ENCODE measurements at places on chromosomes 1 and 21. TPM values are rescaled to one million over a fixed set of nuclear protein-coding genes. Genes with fewer than 3 reads are reported as not detected.

DNA sequence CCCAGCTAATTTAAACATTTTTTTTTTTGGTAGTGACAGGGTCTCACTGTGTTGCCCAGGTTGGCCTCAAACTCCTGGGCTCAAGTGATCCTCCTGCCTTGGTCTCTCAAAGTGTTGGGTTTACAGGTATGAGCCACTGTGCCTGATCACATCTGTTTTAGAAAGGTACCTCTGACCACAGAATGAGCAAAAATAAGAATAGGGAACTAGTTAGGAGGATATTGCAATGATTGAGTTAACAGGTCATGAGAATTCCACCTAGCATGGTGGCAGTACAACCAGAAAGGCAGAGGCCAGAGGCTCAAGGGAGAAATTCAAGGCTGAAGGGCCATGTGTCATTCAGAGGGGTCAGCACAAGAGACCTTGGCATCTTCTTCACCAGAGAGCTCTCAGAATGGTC lies 49.6 kb downstream of the ELAPOR1 start:
- no peak overlapping the region for H3K4me3 ChIP-seq
- H3K27ac ChIP-seq = no peak overlapping the region
- peaks cover 15% of the 10 kb centered on the region for H3K4me1 ChIP-seq
- H3K27me3 ChIP-seq = no peaks in the 10 kb centered on the region

DNA sequence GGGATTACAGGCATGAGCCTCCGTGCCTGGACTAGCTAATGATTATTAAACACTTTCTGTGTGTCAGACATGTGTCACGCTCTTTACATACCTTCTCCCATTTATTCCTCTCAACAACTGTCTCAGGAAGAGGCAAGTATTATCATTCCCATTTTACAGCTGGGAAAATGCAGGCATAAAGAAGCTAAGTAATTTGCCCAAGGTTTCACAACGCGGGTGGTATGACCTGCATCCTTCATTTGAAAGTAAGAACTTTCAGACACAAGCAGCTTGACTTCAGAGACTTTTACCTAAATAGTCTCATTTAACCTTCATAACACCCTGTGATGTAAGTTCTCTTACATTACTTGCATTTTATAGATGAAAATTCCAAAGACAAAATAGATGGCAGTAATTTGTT lies 1.0 kb upstream of the ZSCAN20 start:
- peak overlapping the region; percentile 75 for H3K27ac ChIP-seq
- H3K27me3 ChIP-seq = no peaks in the 10 kb centered on the region
- no peak overlapping the region for H3K4me3 ChIP-seq
- no peaks in the 10 kb centered on the region for H3K36me3 ChIP-seq
- DNase-seq = no peak

- H3K36me3 ChIP-seq = no peaks in the 10 kb centered on the region
- no peak overlapping the region for H3K27ac ChIP-seq
- DNase-seq = no peak
- H3K27me3 ChIP-seq = peaks cover 72% of the 10 kb centered on the region
Measured at GRCh38 chr1:58573705-58574591, 3.1 kb downstream of the TACSTD2 start.

- DNase-seq = no peak
- no peak overlapping the region for H3K4me3 ChIP-seq
- H3K36me3 ChIP-seq = no peaks in the 10 kb centered on the region
- peaks cover 22% of the 10 kb centered on the region for H3K4me1 ChIP-seq
- H3K27me3 ChIP-seq = no peaks in the 10 kb centered on the region
Measured at GRCh38 chr1:13703558-13704490, 3.8 kb downstream of the PRDM2 start.

- no peak overlapping the region for H3K4me3 ChIP-seq
- no peaks in the 10 kb centered on the region for H3K36me3 ChIP-seq
- DNase-seq = no peak
Measured at GRCh38 chr1:184990204-184990603, 15.9 kb upstream of the NIBAN1 start.

GRCh38 chr1:5597991-5598823 lies 394.0 kb downstream of the NPHP4 start:
- no peaks in the 10 kb centered on the region for H3K36me3 ChIP-seq
- peaks cover 37% of the 10 kb centered on the region for H3K27me3 ChIP-seq
- H3K27ac ChIP-seq = no peak overlapping the region
- DNase-seq = peak; percentile 79
- H3K4me1 ChIP-seq = no peaks in the 10 kb centered on the region

GRCh38 chr21:26089730-26090129 lies 80.8 kb downstream of the APP start:
- no peaks in the 10 kb centered on the region for H3K36me3 ChIP-seq
- no peaks in the 10 kb centered on the region for H3K27me3 ChIP-seq
- H3K27ac ChIP-seq = no peak overlapping the region
- no peak overlapping the region for H3K4me3 ChIP-seq

GRCh38 chr1:1858382-1859086 lies 32.4 kb downstream of the GNB1 start:
- DNase-seq = peak; percentile 94
- H3K4me1 ChIP-seq = peaks cover 84% of the 10 kb centered on the region
- H3K27ac ChIP-seq = peak overlapping the region; percentile 68
- no peaks in the 10 kb centered on the region for H3K36me3 ChIP-seq

GRCh38 chr1:15219280-15220023 lies 27.6 kb upstream of the FHAD1 start:
- H3K27me3 ChIP-seq = no peaks in the 10 kb centered on the region
- H3K27ac ChIP-seq = no peak overlapping the region
- peaks cover 10% of the 10 kb centered on the region for H3K4me1 ChIP-seq
- no peak overlapping the region for H3K4me3 ChIP-seq

GRCh38 chr1:19975423-19976193 lies 3.8 kb downstream of the PLA2G2A start:
- no peak overlapping the region for H3K27ac ChIP-seq
- peaks cover 3% of the 10 kb centered on the region for H3K27me3 ChIP-seq
- no peaks in the 10 kb centered on the region for H3K36me3 ChIP-seq
- no peak for DNase-seq
- no peak overlapping the region for H3K4me3 ChIP-seq

- no peak for DNase-seq
- H3K27me3 ChIP-seq = no peaks in the 10 kb centered on the region
- no peak overlapping the region for H3K4me3 ChIP-seq
- no peaks in the 10 kb centered on the region for H3K4me1 ChIP-seq
- no peak overlapping the region for H3K27ac ChIP-seq
- H3K36me3 ChIP-seq = no peaks in the 10 kb centered on the region
Measured at GRCh38 chr1:216836316-216836715, 113.1 kb upstream of the ESRRG start.

- H3K4me1 ChIP-seq = no peaks in the 10 kb centered on the region
- H3K36me3 ChIP-seq = no peaks in the 10 kb centered on the region
- DNase-seq = no peak
- H3K27ac ChIP-seq = no peak overlapping the region
Measured at GRCh38 chr1:223223091-223223995, 80.3 kb upstream of the TLR5 start.

- H3K36me3 ChIP-seq = no peaks in the 10 kb centered on the region
- H3K4me3 ChIP-seq = no peak overlapping the region
- no peaks in the 10 kb centered on the region for H3K4me1 ChIP-seq
- DNase-seq = no peak
Measured at GRCh38 chr1:202250982-202251381, 57.4 kb downstream of the LGR6 start.

DNA sequence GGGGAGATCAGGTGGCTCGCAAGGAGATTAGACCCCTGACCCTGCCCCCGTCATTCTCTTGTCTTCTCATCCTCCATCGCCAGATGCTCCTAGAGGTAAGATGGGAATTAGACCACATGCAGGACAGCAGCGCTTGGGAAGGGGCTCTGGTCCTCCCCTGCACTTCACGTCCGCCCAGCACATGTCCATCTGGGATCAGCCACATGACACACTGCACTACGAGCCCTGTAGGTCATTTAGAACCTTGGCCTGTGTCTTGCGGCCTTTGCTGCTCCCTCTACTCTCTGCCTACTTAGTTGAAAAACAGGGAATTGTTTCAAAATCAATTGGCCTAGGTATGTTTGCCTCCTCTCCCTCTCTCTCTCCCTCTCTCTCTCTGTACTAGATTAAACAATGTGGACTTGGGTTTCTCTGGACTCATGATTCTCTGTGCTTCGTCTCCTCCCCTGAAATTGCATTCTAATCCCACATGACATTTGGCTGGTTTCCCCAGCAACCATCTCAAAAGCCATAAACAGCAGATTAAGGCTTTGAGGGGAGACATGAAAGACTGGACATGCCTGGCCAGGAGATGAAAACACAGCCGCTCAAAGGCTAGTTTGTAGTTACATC lies 3.8 kb upstream of the NCMAP start:
- H3K36me3 ChIP-seq = no peaks in the 10 kb centered on the region
- DNase-seq = no peak
- no peak overlapping the region for H3K4me3 ChIP-seq
- H3K4me1 ChIP-seq = peaks cover 14% of the 10 kb centered on the region
- peaks cover 54% of the 10 kb centered on the region for H3K27me3 ChIP-seq

DNA sequence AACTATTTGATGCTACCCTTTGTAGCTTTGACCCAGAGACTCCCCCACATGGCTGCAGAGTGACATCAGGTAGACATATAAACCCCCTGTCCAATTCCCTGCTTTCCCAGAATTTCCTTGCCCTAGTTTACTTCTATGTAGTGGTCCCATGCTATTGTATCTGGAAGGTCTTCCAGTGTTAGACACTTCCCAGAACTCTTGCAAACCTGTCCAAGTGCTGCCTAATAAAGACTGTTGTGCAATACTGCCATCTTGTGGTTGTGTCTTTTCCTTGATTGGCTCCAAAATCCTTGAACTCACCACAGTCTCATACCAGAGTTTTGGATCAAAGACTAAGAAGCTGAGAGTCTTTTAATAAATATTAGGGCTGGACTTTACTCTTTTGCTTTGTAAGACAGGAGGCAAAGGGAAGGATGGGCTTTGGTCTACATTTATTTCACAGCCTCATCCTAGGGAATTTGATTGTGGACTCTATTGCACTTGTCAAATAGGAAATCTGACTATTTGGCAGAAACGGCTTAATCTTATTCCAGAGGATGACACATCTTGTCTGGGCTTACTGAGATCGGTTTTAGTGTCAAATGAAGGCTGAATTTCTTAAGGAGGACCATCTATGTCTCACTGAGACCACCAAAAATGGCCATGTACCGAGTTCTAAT lies 169.9 kb downstream of the LRRC7 start:
- DNase-seq = no peak
- no peak overlapping the region for H3K4me3 ChIP-seq
- H3K27ac ChIP-seq = no peak overlapping the region
- H3K36me3 ChIP-seq = no peaks in the 10 kb centered on the region
- H3K4me1 ChIP-seq = no peaks in the 10 kb centered on the region

DNA sequence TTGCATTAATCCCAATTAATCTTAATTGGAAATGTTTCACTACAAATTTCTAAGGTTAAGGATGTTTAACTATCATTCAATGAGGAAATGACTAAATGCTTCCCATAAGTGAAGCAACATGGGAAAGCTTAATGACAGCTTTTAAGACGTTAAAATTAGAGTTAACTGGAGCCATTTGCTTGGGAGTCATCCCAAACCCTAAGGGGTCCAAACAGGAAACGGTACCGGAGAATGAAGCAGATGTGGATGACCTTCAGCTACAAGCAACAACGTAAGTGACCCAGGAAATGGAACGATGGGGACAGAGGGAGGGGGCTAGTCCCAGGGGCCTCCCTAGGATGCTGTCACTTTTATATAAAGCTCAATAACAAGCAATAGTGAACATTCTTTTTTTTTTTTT lies 62.2 kb downstream of the CAPZB start:
- peaks cover 97% of the 10 kb centered on the region for H3K4me1 ChIP-seq
- H3K27ac ChIP-seq = peak overlapping the region; percentile 97
- H3K4me3 ChIP-seq = no peak overlapping the region
- H3K27me3 ChIP-seq = no peaks in the 10 kb centered on the region

DNA sequence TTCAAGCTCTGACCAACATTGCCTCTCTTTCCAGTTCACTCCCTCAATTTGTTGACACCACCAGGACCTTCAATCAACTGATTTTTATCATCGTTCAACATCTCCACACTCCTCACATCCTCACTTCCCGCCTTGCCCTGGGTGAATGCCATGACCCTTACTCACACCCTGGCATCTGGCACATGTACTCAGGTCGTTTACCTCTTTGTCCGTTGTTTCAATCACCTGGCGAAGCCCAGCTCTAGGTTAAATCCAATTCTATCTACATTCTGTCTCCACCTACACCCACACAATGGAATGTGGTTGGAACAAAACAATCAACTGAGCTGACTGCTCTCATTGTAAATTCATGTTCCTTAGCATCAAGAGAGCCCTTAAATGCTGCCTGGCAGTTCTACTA lies 24.2 kb upstream of the TBX15 start:
- peaks cover 19% of the 10 kb centered on the region for H3K4me1 ChIP-seq
- peak; percentile 39 for DNase-seq
- H3K36me3 ChIP-seq = no peaks in the 10 kb centered on the region
- H3K4me3 ChIP-seq = no peak overlapping the region

DNA sequence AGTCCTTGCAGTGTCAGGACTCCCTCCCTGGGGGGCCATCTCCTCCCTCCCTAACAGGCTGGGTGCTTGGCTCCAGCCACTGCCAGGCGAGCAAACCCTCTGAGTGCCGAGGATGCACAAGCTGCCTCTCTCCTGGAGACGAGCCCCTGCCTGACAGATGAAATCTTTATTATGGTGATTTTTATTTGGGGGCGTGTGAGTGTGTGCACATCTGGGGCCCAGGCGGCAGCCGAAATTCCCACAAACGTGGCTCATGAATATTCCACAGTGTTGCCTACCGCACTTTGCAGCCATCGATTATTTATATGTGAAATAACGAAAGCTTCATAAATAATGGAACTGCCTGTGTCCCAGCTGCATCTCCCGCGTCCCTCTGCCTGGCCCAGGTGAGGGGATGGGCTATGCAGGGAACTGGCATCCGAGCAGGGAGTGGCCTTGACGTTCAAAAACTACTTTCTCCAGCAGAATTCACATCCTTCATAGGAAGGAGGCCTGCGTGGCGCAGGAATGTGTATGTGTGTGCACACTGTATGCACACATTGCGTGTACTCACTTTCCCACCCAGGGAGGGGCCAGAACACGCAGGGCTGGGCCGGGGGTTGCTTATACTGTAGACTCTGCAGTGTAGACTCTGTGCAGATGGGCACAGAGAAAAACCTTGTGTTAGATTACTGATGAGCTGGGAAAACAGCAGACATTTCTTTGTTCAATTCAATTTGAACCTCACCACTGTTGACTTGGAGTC lies 73.1 kb downstream of the UBIAD1 start:
- peaks cover 82% of the 10 kb centered on the region for H3K27me3 ChIP-seq
- H3K27ac ChIP-seq = no peak overlapping the region
- H3K4me3 ChIP-seq = no peak overlapping the region
- no peak for DNase-seq
- no peaks in the 10 kb centered on the region for H3K4me1 ChIP-seq

ALX3 gene
- total RNA-seq = not detected

TSPEAR gene
- 0.23 TPM for total RNA-seq

TCEA3 gene
- total RNA-seq = 18.5 TPM

TFB2M gene
- 9.1 TPM for total RNA-seq

C8B gene
- total RNA-seq = not detected

ESRRG gene
- total RNA-seq = 6.1 TPM

SDHB gene
- total RNA-seq = 129 TPM

LAD1 gene
- 0.17 TPM for total RNA-seq

HES4 gene
- 55.3 TPM for total RNA-seq

TBX19 gene
- total RNA-seq = 1.3 TPM
